Stimulated activated CD4-positive, alpha-beta T cell treated with anti-CD3 and anti-CD28 coated beads, Interleukin-12 subunit alpha, Interleukin-12 subunit beta, amount 100 ng/mL, for 48 hours (primary cell): ENCODE measurements at places on chromosomes 5 and 9.
A peak's percentile ranks its signal among the peaks of the same experiment; 100 is the strongest.

GRCh38 chr5:68033961-68034571, 181.5 kb upstream of the PIK3R1 start:
- DNase-seq = no peak

GRCh38 chr5:33441241-33442177, 744 bp downstream of the TARS1 start:
- peak; percentile 25 for DNase-seq

- DNase-seq = no peak
These were observed 138.6 kb upstream of the RASA1 start for GRCh38 chr5:87129046-87129445.

GRCh38 chr9:99309141-99309939, 87.3 kb downstream of the SEC61B start:
- no peak for DNase-seq

GRCh38 chr9:83617299-83617698, 5.6 kb upstream of the IDNK start:
- no peak for DNase-seq

GRCh38 chr5:154309371-154309745, 118.8 kb downstream of the GALNT10 start:
- DNase-seq = no peak

DNA sequence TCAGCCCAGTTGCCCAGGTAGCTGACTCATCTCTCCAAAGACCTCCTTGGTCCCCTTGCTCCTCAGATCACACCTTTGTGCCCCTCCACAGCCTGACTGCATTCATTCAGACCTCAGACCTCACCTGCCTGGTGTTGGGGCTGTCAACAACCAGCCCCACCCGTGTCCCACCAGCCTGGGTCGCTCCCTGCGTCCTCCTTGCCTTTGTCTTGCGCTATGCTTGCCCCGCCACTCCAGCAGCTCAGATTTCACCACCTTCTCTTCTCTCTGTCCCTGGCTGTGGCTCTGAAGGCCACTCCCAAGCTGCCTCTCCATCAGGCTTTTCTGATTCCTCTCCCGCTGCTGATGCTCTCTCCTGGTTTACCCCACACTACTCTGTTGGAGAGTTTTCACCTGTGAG, 103.5 kb downstream of the MVB12B start:
- no peak for DNase-seq

GRCh38 chr5:4939042-4939781, 200.9 kb upstream of the ADAMTS16 start:
- DNase-seq = no peak

DNA sequence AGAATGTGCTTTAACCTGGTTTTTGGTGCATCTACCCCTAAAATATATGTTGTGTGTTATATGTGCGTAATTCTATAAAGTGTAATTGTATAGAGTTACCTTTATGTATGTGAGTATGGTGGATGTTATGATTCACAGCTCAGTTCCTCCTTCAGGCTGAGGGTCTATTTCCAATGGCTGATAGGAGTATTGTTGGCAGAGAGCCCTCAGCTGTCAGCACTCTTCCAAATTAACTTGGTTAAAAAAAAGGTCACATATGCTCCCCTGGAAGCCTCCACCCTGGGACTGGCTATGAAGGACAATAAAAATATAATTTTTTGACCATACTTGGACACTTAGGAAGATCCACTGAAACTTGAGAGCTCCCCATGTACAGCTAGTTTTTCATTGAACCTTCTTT, 250.4 kb upstream of the CDH12 start:
- no peak for DNase-seq

DNA sequence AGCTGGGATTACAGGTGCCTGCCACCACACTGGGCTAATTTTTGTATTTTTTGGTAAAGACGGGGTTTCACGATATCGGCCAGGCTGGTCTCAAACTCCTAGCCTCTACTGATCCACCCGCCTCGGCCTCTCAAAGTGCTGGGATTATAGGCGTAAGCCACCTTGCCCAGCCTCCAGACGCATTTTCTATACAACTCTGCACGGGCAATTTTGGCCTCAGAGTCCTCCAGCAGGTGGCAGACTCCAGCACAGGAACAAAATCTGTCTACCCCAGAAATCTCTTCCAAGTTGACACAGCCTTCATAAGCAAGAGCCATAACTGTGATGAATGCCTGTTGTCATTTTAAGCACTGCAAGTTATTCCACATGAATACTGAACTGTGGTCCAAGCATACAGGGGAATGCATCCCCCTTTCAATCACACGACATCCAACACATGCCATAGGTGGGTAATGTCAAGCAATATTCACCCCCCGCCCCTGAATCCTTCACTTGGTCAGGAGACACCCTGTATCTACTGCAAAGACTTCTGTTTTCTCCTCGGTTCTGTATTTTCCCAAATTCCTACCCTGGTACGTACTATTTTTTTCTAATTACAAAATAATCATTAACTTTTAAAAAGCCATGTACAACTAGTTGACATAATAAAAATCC, 50.8 kb downstream of the ALDH7A1 start:
- peak; percentile 18 for DNase-seq

- no peak for DNase-seq
These were observed 3.0 kb upstream of the RASGRF2 start for GRCh38 chr5:80957031-80957761.

DNA sequence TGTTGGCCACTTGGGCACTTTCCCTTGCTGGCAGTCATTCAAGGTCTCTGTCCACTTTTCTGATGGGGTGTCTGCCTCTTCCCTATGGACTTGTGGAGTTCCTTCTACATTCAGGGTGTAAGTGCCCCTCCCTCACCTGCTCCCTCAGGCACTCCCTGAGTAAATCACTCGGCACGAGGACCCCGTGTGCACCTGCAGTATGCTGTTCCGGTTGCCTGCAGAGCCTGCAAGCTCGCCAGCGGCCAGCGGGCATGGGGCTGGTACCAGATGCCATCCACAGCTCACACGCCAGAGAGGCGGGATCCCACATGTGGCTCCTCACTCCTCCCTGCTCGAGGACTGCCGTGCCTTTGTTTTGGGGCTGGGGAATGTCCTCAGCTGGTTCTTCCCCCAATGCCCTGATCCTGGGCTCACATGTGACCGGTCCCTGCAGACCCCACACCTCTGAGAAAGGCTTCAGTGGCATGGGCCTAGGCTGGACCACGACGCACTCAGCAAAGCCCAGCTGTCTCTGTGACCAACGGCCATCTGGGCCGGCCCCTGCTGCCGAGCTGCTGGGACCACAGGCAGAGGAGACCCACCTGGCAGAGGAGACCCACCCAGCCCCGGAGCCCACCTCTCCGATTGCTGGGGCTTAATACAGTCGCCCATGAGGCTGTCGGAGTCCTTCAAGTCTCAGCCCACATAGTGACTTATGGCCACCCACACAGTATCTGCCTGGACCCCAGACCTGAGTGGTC, 46.1 kb upstream of the CLPTM1L start:
- no peak for DNase-seq

- DNase-seq = no peak
These were observed 95.6 kb upstream of the SPOCK1 start for GRCh38 chr5:137594717-137595116.

- DNase-seq = no peak
These were observed 12.1 kb upstream of the SLC6A19 start for GRCh38 chr5:1189269-1189668.

DNA sequence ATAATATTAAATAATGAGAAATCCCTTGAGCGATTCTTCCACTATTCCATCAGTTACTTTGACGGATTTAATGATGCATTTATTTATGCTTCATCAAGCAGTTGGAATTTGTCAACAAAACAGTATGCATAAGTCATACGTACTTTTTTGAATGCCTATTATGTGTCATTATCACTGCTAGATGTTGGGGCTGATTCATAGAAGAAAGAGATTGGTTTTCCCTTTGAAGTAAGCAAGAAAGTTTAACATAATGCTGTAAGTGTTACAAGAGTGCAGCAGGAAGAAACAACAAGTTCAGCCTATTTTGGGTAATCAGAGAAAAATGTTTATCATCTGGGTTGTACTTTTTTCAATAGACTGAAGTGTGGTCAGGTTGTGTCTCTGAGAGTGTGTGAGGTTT, 121.2 kb upstream of the RANBP3L start:
- no peak for DNase-seq

GRCh38 chr5:160699301-160699700, 152.7 kb downstream of the ATP10B start:
- no peak for DNase-seq

GRCh38 chr5:14263113-14263512, 120.0 kb downstream of the TRIO start:
- no peak for DNase-seq

DNA sequence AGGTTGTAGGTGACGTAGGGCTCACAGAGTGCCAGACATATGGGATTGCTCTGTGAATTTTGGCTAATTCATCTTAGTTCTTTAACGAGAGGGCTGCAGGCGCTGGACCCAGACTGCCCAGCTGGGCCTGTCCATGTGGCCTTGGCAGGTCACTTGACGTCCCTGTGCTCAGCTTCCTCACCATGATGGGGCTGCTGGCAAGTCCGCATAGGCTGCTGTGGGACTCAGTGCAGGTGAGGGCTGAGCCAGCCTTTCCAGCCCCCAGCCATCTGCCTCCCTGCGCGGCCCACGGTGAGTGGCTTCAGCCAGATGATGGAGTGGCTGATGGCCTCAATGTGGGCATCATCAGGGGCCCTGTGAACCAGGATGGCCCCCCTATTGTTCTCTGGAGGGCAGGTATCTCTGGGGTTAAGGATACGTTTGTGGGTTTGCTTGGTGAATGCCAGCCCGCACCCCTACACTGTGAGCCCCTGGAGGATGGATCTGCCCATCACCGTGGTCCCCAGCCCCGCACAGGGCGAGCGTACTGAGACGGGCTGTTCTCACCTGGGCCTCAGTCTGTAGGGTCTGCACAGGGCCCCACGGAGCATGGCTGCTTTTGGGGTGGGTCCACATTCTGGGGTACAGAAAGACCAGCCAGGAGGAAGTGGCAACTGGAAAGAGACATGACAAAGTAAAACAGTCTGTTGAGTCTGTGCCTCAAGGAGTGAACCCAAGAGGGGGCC, 3.7 kb downstream of the CARD19 start:
- no peak for DNase-seq

DNA sequence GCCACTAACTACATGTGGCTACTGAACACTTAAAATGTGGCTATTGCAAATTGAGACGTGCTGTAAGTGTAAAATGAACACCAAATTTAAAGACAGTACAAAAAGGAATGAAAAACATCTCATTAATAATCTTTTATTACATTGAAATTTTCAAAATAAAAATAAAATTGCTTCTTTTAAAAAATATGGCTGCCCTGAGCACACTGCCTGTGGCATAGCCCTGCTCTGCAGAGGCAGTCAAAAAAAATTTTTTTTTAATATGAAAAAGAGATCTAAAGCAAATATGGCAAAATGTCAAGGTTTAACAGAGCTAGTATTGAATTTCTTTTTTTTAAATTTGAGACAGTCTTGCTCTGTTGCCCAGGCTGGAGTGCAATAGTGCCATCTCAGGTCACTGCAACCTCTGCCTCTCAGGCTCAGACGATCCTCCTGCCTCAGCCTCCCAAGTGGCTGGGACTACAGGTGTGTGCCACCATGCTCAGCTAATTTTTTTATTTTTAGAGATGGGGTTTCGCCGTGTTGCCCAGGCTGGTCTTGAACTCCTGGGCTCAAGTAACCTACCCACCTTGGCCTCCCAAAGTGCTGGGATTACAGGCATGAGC, 25.6 kb downstream of the CARNMT1 start:
- DNase-seq = no peak

GRCh38 chr9:29389421-29389820, 1816.1 kb upstream of the C9orf72 start:
- DNase-seq = no peak

- no peak for DNase-seq
These were observed 255.5 kb downstream of the KIAA0825 start for GRCh38 chr5:94362857-94363256.

GRCh38 chr9:21789541-21790037, 12.8 kb upstream of the MTAP start:
- DNase-seq = no peak

GRCh38 chr9:130707225-130707976, 13.8 kb downstream of the EXOSC2 start:
- DNase-seq = peak; percentile 56

DNA sequence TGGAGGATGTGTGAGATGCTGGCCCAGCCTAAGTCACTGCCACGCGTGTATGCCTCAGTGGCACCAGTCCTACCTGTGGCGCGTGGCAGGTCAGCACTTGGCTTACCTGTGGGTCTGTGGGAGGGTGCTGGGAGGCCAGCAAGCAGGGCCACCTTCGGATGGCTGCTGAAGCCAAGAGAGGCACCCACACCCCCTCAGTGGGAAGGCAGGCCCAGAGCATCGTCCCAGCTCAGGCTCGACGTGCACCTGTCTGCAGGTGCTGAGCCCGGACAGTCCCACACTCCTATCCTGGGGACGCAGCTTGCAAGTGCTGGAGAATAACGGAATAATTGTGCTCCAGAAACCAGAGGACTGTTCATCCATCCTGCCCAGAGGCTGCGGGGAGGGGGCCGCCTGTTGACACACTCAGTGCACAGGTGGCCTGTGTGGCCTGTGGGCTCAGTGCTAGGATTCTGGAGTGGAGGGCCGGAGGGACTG, 24.0 kb downstream of the NKD2 start:
- no peak for DNase-seq

DNA sequence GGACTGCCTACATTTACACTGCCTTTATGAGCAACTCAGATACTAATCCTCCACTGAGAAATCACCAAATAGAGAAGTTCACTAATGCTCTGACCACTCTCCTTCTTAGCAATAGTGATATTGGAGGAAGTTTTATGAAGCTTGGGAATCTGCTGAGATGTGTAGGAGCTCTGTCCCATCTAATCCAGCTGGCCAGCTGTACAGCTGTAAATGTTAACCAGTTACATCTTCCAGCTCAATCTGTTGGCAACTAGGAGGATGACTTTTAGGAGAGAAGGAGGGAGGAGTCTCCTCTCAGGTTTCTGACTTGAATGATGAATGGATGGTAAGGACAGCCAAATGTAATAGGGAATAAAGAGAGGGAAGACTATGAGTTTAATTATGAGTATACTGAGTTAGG, 36.3 kb upstream of the LRRC19 start:
- no peak for DNase-seq

DNA sequence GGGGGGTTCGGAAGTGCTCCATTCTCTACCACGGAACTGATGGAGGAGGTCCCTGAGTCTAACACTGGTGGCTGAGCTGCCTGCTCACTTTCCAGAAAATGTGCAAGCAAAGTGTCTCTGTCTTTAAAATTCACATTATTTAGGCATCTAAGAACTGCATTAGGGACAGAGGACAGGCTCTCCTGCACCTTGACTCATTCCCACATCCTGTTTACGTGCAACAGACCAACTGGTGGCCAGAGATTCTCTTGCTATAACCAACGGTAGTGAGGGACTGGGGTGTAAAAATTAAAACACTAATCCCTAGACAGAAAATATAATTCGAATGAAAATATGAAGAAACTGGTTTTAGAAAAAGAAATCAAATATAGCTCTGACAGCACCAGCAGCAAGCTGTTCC, 320.9 kb downstream of the IRX2 start:
- DNase-seq = no peak
